Neural progenitor cell (in vitro differentiated cells): ENCODE measurements at places on chromosomes 12 and 14. TPM values are rescaled to one million over a fixed set of nuclear protein-coding genes. Genes with fewer than 3 reads are reported as not detected.

The OR6C2 gene
- not detected in 2 replicates for total RNA-seq

The PAH gene
- total RNA-seq = 0.06 and 0.07 TPM in 2 replicates

The SOAT2 gene
- not detected in 2 replicates for total RNA-seq

The GPR137C gene
- 7.1 and 9.3 TPM in 2 replicates for total RNA-seq

The FLRT2 gene
- total RNA-seq = 8.5 and 8.7 TPM in 2 replicates

- DNase-seq = peak; percentile 27
These were observed 8.5 kb downstream of the FOXG1 start for GRCh38 chr14:28774764-28775735.

GRCh38 chr12:51247523-51248206 lies 9.0 kb downstream of the DAZAP2 start:
- DNase-seq = no peak

DNA sequence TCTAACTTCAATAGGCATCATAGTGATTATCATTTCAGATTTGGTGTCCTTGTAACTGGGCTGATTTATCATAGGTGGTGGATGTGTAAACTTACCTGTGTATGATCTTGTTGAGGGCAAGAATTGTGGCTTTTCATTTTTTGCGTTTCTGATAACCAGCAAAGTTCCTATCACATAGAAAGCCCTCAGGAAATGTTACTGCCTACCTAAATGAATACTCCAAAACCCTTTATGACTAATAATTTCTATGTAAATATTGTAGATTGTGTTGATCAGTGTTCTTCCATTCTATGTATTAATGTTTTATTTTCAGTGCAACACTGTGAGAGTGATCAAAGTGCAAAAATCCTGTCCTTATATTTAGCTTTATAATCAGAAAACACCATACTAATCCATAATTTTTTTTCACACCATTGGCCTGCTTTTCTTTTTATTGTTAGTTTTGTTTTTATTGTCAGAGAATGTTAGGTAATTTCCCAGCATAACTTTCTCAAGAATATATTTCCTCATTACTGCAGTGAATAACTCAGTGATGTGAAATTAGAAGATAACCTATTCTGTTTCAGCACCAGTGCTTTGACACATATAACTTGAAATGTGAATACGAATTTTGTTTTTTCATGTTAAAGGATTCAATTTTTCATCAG lies 94.1 kb downstream of the GPHN start:
- no peak for DNase-seq

- peak; percentile 73 for DNase-seq
These were observed at the start of gene LIN7A for GRCh38 chr12:80937391-80938238. Gene LIN7A (minus strand): TSS chr12:80937934. CDS start chr12:80937722, 212 bp downstream.

DNA sequence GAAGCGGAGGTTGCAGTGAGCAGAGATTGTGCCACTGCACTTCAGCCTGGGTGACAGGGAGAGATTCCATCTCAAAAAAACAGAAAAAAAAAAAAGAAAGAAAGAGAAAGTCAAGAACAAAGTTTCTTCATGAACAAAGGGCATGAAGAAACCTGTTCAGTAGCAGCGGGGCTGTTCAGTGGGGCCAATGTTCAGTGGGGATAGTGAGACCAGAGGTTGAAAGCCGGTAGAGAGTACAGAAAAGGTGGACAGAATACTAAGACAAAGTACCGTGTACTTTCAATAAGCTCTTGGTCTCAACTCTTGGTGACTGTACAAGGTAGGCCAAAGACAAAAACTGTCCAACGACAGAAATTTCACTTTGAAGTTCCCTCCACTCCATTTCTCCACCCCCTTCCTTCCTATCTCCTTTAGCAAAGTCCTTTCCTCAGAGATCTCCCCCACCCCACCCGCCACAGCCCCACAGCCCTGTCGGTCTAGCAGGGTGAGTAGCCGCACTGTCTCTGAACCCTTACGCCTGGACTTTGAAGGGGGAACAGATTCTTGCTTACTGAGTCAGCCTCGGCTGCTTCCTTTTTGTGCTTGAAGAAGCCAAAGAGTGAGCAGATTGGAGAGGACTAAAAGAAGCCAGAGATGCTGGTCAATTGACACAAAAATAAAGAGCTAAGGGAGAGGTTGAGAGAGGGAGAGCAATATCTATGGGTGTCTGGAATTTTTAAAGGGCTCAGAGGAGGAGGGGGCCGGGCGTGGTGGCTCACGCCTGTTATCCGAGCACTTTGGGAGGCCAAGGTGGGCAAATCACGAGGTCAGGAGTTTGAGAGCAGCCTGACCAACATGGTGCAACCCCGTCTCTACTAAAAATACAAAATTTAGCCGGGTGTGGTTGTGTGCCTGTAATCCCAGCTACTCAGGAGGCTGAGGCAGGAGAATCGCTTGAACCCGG lies 44.2 kb upstream of the FOS start:
- no peak for DNase-seq

GRCh38 chr12:80701388-80701787 lies 6.0 kb upstream of the MYF6 start:
- no peak for DNase-seq

DNA sequence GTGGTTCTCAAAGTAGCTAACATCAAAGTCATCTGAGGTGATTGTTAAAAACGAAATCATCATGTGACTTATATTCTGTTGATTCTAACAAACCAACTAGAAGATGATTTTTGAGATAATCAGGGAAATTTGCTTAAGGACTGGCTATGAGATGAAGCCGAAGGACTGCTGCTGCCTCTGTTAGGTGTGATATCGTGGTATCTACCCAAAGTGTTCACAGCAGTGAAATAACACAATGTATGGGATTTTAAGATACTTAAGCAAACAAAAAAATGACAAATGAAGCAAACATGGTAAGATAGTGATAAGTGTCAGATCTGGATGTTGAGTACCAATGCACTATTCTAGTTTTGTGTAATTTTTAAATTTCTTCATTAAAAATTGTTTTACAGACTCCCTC lies 59.1 kb downstream of the GXYLT1 start:
- DNase-seq = no peak

DNA sequence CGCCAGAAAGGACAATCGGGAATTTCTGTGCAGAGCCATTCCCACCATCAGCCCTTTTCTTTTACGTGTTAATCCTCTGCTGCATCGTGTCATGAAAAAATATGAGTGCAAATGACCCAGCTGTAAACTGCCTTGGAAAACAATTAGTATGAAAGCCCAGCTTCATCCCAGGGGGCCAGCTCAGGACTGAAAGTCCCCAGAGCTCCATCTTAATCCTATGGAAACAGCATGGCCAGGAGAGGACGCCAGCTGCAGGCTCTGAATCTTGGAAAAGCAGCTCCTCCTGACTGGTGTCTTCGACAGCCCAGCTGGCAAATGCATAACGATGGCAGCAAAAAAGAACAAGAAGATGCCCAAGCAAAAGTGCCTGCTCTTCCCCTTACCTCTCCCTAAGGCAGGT lies 191.5 kb downstream of the NTF3 start:
- DNase-seq = peak; percentile 66

GRCh38 chr12:52906191-52906601 lies 1.3 kb upstream of the KRT8 start:
- DNase-seq = no peak

- DNase-seq = no peak
These were observed 354.2 kb downstream of the TMEM121 start for GRCh38 chr14:105880616-105881015.

- no peak for DNase-seq
These were observed 14.8 kb downstream of the ACOT6 start for GRCh38 chr14:73627151-73627558.
